ENCODE measurements at places on chromosomes 7 and 10. TPM values are rescaled to one million over a fixed set of nuclear protein-coding genes. Genes with fewer than 3 reads are reported as not detected.

DNA sequence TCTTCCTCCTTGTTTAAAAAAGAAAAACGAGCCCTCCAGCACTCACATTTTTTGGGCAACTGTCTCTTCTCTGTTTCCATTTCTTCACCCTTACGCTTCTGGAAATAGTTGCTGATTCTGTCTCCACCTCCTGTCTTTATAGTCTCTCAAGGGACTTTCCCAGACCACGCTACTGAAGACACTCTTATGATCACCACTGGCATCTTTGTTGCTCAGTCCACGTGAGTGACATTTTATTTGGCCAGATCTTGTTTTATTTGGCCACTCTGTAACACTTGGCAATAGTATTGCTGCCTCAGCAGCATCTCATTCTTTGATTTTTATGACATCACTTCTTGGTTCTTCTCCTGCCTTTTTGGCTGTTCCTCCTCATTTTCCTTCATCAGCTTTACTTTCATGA is 21.6 kb upstream of the NME8 start:
- peaks cover 9% of the 10 kb centered on the region for H3K4me1 ChIP-seq
- peaks cover 20% of the 10 kb centered on the region for H3K27me3 ChIP-seq
- no peak overlapping the region for H3K4me3 ChIP-seq
- H3K36me3 ChIP-seq = no peaks in the 10 kb centered on the region
- no peak overlapping the region for H3K27ac ChIP-seq

MDH2 gene
- total RNA-seq = 159 TPM

- H3K27me3 ChIP-seq = no peaks in the 10 kb centered on the region
- no peaks in the 10 kb centered on the region for H3K36me3 ChIP-seq
These were observed 145.3 kb downstream of the GLI3 start for GRCh38 chr7:42091461-42092291.

GRCh38 chr10:86265895-86266259 is 100.7 kb downstream of the GRID1 start:
- H3K4me1 ChIP-seq = no peaks in the 10 kb centered on the region
- no peaks in the 10 kb centered on the region for H3K36me3 ChIP-seq
- H3K4me3 ChIP-seq = no peak overlapping the region
- H3K27me3 ChIP-seq = peaks cover 20% of the 10 kb centered on the region
- H3K27ac ChIP-seq = no peak overlapping the region
- DNase-seq = no peak

DNA sequence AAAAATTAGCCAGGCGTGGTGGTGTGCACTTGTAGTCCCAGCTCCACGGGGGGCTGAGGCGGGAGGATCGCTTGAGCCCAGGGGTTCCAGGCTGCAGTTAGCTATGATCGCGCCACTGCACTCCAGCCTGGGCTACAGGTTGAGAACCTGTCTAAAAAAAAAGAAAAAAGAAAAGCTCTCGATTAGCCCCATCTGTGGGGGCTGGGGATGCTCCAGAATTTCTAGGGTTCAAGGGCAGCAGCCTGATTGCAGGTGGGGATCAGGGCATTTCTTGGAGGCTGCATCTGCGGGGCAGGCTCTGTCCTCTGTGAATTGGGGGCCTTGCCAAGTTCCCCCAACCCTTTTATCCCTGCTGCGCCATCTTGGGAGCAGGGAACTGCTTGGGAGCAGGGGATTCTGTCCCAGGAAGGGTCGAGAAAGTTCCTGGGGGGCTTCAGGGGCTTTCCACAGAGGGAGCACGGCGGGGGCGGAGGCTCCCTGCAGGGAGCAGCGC is 651 bp upstream of the ARPC1A start:
- peaks cover 25% of the 10 kb centered on the region for H3K36me3 ChIP-seq
- no peak for DNase-seq
- peaks cover 2% of the 10 kb centered on the region for H3K27me3 ChIP-seq
- peak overlapping the region; percentile 80 for H3K27ac ChIP-seq
- H3K4me3 ChIP-seq = peak overlapping the region; percentile 93

- peaks cover 6% of the 10 kb centered on the region for H3K27me3 ChIP-seq
- no peaks in the 10 kb centered on the region for H3K36me3 ChIP-seq
- no peak overlapping the region for H3K27ac ChIP-seq
- no peak for DNase-seq
- H3K4me1 ChIP-seq = no peaks in the 10 kb centered on the region
These were observed 98.0 kb downstream of the NPY start for GRCh38 chr7:24381894-24382505.

MRLN gene
- total RNA-seq = not detected

TRIM4 gene
- 29.5 TPM for total RNA-seq

DNA sequence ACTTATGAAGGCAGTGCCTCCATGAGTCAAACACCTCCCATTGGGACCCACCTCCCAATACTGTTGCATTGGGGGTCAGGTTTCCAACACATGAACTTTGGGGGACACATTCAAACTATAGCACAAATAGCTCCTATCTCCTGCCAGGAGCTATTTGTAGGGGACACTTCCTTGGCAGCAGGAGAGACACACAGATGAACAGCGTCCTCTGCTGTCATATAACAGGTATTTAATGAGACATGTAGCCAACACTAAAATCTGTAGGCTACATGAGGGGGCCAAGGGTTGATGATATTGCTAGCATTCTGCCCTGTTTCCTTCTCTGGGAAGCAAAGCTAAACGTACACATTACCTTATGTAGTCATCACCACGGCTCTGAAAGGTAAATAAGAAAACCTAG is 2.6 kb upstream of the GPR26 start:
- no peaks in the 10 kb centered on the region for H3K36me3 ChIP-seq
- no peak for DNase-seq
- no peaks in the 10 kb centered on the region for H3K4me1 ChIP-seq
- no peak overlapping the region for H3K4me3 ChIP-seq

DNA sequence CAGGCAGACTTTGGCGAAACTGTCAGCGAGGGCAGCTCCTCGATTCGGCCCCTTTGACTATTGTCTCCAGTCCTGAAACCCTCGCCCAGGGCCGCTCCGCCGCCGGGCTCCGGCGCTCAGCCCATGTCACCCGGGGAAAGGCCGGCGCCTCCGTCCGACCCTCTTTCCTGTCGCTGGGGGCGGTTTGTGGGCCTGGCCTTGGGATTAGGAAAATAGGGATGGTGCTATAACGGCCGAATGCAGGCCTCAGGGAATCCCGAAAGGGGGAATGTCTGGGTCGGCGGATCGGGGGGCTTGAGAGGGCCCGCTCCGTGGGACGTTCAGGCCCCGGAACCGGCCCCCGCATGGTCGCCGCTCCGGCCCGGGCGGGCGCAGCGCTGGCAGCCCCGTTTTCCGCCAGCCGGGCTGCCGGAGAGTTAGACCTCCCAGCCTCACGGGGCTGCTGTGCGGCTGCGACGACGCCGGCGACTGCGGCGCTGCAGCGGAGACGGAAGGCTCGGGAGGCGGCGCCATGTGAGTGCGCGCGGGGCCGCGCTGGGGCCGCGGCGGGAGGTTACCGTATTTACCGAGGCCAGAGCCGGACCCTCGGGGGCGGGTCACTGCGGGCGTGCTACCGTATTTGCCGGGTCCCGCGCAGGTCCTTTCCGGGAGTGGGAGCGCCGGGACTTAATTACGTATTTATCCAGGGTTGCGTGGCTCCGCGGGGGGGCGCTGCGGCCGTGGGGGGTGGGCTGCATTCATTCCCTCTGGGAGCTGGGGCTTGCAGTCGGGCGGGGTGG is 25.9 kb downstream of the ZNF775 start:
- peak overlapping the region; percentile 86 for H3K4me3 ChIP-seq
- H3K27me3 ChIP-seq = no peaks in the 10 kb centered on the region
- DNase-seq = peak; percentile 86
- peak overlapping the region; percentile 84 for H3K27ac ChIP-seq

ASB10 gene
- total RNA-seq = not detected

DNA sequence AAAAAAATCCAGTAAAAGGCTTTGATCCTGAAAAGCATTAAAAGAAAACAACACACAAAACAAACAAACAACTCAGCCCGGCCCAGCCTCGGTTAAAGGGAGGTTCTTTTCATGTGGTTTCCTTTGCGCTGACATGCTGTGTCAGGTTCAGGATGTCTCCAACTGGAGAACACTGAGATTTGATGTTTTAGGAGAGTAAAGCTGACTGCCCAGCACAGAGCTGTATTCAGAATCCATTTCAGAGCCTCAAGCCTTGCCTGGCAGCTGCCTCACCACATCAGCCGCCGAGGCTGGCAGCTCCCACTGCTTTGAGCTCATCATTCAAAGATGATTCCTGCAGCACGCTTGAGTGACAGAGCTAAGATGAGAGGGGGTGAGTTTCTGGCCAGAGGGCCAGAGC is 205.8 kb upstream of the LYZL1 start:
- peaks cover 12% of the 10 kb centered on the region for H3K27me3 ChIP-seq
- H3K4me3 ChIP-seq = no peak overlapping the region
- H3K4me1 ChIP-seq = no peaks in the 10 kb centered on the region
- no peaks in the 10 kb centered on the region for H3K36me3 ChIP-seq
- no peak overlapping the region for H3K27ac ChIP-seq

DNA sequence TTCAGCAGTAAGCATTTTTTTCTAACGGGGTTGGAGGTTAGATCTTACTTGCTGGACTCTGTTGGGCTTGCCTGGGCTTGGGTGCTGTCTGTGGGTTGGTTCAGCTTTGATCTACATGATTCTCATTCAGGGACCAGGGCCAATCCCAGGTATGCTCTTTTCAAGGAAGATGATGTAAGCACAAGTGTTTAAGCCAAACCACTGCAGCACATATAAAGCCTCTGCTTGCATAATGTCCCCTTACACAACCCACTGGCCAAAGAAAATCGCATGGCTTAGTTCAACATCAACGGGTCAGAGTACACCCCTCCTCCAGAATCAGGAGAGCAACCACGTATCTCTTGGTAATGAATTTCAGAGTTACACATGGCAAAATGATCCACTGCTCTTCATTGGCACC is 83.9 kb downstream of the DNAJB9 start:
- no peak for DNase-seq
- no peaks in the 10 kb centered on the region for H3K4me1 ChIP-seq
- no peaks in the 10 kb centered on the region for H3K36me3 ChIP-seq
- H3K4me3 ChIP-seq = no peak overlapping the region
- no peak overlapping the region for H3K27ac ChIP-seq

LIPJ gene
- not detected for total RNA-seq

DNA sequence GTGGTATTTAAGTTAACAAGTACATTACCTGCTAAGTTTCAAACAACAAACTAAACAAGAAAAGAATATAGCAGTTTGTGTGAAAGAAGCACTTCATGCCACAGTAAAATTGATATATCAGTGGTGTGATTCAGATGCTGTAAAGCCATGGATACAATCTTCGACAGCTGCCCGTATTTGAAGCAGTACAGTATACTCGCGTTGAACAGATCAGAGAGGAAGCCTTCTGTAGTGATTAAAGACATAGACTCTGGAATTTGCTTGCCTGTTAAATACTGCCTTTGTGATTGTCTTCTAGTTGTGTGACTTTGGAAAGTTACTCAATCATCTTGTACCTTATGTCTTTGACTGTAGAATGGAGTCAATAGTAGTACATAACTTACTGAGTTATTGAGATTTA is 71.7 kb downstream of the CHRM2 start:
- H3K27ac ChIP-seq = no peak overlapping the region
- no peaks in the 10 kb centered on the region for H3K27me3 ChIP-seq
- DNase-seq = no peak
- H3K4me3 ChIP-seq = no peak overlapping the region
- no peaks in the 10 kb centered on the region for H3K4me1 ChIP-seq
- no peaks in the 10 kb centered on the region for H3K36me3 ChIP-seq

DNA sequence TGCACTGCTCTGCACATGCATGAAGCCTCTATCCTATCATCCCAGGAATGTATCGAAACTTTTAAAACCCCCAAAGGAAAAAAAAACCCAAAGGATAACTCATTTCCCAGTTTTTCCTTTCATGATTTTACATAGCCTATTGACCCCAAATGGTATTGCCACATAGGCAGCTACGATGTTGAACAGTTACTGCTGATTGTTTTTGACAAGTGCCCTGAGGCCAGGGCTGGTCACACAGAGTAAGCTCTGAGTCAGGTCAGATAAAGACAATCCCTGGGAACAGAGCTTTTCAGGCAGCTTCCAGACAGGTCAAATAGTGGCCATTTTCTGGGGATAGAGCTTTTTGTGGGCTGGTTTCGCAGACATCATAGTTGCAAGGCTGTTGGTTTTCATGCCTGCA is 52.1 kb downstream of the MYL10 start:
- no peak for DNase-seq
- H3K27ac ChIP-seq = no peak overlapping the region
- no peak overlapping the region for H3K4me3 ChIP-seq
- H3K4me1 ChIP-seq = no peaks in the 10 kb centered on the region
- peaks cover 28% of the 10 kb centered on the region for H3K27me3 ChIP-seq

TMEM72 gene
- total RNA-seq = not detected

RARRES2 gene
- not detected for total RNA-seq

TMEM243 gene
- 42.5 TPM for total RNA-seq

DNA sequence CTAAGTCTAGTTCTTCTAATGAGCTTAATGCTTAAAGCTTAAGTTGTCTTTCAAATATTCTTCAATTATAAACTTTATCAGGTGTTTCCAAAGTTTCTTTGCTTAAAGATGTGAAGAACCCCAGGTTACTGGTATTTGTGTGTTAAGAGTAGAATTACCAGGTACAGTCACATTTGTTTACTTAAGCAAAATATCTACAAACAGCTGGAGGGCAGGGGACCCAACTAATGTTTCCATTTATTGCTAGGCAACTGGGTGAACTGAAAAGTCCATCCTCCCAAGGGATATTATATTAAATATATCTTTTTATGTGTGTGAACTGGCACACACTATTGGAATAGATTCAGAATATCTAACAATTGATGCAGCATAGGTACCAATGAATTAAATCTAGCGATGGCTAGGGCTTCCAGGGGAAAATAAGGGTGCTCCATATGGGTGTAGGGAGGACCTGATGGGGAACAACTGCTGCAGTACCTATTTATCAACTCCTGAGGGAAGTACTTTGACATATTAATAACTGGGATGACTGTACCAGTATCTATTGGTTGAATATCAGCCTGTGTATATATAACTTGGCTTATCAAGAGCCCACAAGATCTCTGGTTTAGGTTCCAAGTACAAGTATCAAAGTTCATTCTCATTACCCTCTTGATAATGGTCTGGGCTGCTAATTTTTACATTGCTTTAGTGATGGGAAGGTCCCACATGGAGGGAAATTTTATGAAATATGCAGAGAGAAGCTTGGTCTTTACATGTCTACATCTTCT is 10.3 kb upstream of the AGR3 start:
- H3K4me3 ChIP-seq = no peak overlapping the region
- H3K4me1 ChIP-seq = peaks cover 20% of the 10 kb centered on the region
- DNase-seq = no peak
- peaks cover under 1% of the 10 kb centered on the region for H3K27me3 ChIP-seq
- H3K36me3 ChIP-seq = no peaks in the 10 kb centered on the region
- no peak overlapping the region for H3K27ac ChIP-seq

DNA sequence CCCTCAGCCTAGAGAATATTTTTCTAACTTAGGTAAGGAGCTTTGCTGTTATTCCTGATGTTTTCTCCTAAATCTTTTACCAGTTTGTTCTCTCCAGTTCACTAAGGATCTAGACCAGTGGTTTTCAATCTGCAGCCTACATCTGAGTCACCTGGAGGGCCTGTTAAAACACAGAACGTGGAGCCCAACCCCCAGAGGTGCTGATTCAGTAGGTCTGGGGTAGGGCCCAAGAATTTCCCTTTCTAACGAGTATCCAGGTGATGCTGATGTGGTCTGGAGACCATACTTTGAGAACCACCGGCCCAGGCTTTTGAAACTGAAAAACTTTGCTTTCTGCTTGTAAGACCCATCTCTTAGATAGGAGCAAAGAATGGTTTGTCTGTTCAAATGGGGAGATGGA is 51.2 kb upstream of the KMT2E start:
- H3K27ac ChIP-seq = peak overlapping the region; percentile 5
- H3K27me3 ChIP-seq = no peaks in the 10 kb centered on the region

PTF1A gene
- not detected for total RNA-seq

OPALIN gene
- total RNA-seq = not detected

- DNase-seq = no peak
- peaks cover 24% of the 10 kb centered on the region for H3K36me3 ChIP-seq
- H3K27ac ChIP-seq = peak overlapping the region; percentile 54
- peak overlapping the region; percentile 96 for H3K4me3 ChIP-seq
- H3K27me3 ChIP-seq = no peaks in the 10 kb centered on the region
These were observed 743 bp downstream of the RBM17 start for GRCh38 chr10:6089334-6090219.
